ACHN (cell line): ENCODE measurements at places on chromosomes 2 and 18.

DNA sequence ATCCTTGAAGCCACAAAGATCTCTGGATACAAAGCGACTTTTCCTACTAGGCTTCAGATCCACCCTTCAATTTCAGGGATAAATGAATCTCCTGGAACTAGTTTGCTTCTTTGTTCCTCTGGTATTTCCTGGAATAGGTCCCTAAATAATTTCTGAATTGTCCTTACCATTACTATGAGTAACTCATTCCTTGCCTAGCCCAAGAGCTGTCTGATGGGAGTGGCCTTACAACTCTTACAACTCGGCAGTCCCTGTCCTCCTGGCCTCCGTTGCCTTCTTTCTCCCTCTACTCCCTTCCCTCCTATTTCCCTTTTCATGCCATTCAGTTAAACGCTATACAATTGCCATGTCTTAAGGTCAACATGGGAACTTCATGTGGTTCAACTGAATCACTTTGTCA lies 98.2 kb upstream of the FHL2 start:
- no peak for DNase-seq

DNA sequence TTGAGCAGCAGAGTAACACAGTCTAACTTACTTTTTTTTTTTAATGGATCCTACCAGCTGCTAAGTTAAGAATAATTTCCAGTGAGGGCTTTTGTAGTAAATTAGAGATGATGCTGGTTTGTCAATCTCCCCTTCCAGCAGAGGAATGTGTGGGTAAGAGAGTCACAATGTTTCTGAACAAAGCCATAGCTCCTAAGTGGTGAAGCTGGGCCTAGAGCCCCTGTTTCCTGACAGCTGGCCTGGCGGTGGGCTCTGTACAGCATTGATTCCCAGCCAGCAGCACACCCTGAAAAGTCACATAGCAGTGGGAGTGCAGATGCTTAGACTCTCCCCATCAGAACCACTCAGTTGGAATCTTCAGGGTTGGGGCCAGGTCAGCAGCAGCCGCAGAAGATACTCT lies 24.4 kb downstream of the CAPG start:
- DNase-seq = no peak

DNA sequence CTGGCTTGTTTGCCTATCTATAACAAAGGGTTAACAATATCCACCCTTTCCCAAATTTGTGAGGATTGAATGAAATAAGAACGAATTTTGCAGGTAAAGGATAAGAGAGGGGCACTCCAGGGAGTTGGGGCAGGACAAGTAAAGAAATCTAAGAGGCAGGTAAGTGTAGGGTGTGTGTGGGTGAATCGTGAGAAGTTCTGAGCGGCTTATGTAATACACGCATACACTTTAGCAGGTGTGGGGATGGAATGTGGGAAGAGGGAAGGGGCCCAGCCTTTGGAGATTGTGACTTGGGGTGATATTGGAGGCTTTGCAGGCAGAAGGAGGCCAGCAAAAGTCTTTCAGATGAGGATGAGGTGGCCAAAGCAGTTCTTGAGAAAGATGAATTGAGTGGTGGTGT lies 83.2 kb upstream of the AQP4 start:
- no peak for DNase-seq

DNA sequence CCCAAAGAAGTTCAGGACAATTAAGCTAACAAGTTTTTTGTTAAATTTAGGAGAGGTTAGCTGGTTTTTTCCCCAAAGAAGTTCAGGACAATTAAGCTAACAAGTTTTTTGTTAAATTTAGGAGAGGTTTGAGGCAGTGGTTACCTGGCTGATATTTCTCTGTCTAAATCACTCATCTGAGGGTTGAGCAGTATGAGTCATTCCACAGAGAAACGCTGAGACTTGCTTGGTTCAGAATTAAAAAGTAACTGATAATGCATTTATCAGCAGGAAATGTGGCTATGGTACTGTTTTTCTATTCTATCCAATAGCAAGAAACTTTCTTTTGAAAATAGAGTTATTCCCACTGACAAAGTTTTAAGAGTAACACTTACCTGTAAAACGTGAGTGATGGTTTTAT lies 22.8 kb upstream of the KIDINS220 start:
- DNase-seq = peak; percentile 52

GRCh38 chr2:228681979-228682378 lies 500.5 kb upstream of the SPHKAP start:
- DNase-seq = no peak

DNA sequence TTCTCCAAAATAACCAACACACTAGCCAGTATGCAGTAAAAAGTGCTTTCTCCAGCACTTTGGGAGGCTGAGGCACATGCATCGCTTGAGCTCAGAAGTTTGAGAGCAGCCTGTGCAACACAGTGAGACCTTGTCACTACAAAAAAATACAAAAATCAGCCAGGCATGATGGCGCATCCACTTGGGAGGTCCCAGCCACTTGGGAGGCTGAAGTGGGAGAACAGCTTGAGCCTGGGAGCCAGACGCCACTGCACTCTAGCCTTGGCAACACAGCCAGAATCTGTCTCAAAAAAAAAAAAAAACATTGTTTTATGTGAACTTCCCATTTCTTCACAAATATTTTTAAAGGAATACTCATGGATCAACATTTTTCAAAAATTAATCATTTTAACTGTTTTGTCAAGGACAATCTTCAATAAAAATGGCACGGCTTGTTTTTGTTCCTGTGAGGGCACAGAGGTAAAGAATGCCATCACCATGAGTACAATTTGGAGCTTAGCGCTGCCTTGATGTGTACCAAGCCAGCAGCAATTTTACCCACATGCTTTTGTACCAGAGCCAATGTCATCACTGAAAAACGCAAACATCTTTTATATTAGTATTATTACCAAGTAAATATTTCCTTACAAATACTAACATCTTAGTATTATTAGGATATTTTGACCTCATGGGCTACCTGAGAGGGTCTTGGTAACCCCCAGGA lies 26.7 kb downstream of the RAB1A start:
- DNase-seq = no peak
